ENCODE measurements at places on chromosomes 1 and 21.
A peak's percentile ranks its signal among the peaks of the same experiment; 100 is the strongest.

DNA sequence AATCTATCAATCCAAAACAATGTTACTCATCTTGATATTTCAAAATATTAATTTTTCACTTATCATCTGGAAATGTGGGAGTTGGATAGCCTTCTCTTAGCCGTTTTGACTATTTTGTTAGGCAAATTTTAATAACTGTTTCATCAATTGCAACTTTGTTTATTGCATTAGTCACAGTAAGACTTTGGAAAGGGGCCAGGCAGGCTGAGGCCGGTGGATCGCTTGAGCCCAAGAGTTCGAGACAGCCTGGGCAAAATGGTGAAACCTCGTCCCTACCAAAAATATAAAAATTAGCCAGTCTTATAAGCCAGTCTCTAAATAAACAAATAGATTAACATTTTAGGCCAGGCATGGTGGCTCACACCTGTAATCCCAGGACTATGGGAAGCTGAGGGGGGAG, 113.0 kb upstream of the NR5A2 start:
- no peak for DNase-seq

- DNase-seq, result no peak
These were observed 100.9 kb downstream of the XCL2 start for GRCh38 chr1:168442931-168443330.

- peak; percentile 82 for DNase-seq
These were observed 56.8 kb upstream of the PRDX6 start for GRCh38 chr1:173420330-173420806.

GRCh38 chr1:172674831-172675613, 16.1 kb downstream of the FASLG start:
- no peak for DNase-seq

DNA sequence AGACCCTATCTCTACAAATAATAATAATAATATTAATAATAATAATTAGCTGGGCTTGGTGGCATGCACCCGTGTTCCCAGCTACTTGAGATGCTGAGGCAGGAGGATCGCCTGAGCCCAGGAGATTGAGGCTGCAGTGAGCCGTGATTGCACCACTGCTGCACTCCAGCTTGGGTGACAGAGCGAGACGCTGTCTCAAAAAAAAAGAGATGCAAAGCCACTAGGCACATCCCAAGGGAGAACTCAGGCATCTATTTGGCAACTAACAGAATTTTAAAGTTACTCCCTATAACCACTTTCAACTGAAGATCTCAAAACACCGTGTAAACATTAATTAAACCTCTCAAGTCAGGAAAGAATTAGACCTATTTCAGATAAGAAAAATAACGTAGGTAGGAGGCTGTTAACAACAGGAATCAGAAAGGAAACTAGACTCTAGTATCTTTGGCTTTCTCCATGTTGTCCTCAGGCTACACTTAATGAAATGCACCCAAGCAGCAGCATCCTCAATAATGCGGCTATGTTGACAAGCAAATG, 3.7 kb downstream of the RNF19B start:
- peak; percentile 37 for DNase-seq

- no peak for DNase-seq
These were observed 8.1 kb upstream of the GADD45A start for GRCh38 chr1:67676946-67677345.

DNA sequence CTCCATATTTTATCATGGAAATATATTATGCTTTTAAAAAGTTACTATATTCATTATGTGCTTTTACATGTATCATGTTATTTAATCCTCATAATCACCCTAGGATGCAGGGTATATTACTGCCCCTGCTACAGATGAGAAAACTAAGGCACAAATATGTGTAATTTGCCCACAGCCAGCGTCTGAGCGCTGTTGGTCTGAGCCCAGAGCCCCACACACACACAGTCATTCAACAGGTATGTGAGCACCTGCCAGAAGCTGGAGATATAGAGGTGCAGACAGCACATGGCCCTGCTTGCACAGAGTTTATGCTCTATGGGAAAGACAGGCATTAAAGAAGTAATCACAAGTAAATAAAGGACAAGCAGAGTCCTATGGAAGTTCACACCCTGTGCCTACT, 49.8 kb upstream of the SEC16B start:
- no peak for DNase-seq

- no peak for DNase-seq
These were observed 43.5 kb downstream of the MORN1 start for GRCh38 chr1:2347896-2348295.

- DNase-seq, result no peak
These were observed 69.4 kb downstream of the PLPP3 start for GRCh38 chr1:56509713-56510641.

DNA sequence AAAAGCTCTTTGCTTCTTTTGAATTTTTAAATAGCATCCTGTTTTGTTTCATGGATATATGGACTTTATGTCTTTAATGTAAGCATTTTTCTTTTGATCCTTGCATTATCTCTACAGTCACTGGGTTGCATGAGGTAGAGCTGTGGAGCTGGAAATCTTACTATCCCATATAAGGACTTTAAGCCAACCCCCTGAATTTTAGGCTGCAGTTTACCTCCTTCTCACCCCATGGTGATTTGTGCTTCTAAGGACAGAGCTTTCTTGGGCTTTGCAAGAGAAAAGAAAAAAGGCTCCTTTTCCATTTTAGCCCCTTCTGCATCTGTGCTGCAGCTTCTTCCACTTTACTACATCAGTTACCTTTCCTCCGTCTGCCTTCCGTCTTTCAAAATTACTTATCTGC, 373.8 kb downstream of the HHAT start:
- DNase-seq, result no peak

DNA sequence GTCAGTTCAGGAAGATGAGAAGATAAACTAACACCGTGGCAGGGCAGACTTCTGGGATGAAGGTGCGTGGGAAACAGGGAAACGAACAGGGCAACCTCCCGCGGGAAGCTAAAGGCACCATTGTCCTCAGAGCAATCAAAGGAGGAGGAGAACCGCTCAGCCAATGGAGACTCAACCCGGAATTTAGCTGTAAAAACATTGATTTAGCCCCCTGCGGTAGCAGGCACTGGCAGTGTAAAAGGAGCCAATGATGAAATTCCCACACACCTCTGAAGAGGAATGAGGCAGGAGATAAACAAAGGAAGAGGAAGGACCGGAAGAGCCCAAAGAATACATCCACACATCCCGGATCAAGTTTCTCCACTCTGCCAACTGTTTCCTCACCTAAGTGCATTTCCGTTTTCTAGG, 19.5 kb downstream of the HLCS start:
- no peak for DNase-seq

DNA sequence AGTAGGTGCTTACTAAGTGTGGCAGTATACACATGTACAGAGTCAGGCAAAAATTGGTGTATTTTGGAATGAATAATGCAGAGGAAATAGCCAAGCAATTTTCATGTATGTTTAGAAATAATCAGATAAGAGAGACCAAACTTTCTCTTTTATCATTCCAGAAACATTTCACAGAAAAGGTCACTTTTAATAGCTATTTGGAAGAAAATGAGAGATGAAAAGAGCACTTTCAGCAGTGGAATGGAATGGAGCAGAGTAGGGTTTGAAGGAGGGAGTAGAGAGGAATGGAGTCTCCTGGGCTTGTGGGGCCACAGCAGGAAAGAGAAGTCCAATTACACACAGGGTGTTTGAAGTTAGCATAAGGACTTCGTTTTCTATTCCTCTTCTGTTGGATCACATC, 48.8 kb upstream of the GJA5 start:
- DNase-seq, result no peak

DNA sequence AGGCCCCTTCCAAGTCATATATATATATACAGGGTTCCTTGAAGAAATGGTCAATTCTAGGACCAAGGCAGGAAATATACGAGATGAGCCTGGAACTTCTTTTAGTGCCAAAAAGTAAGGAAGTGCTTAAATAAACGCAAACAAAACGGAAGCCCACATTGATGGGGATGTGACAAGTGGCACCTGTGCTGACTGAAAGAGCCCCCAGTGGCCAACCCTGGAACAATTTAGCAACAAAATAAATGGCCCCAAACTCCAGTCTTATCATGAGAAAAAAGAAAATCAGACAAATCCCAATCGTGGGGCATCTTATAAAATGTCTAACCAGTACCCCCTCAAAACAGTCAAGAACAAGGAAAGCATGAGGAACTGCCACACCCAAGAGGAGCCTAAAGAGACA, 17.7 kb downstream of the PLA2G5 start:
- no peak for DNase-seq

- no peak for DNase-seq
These were observed 511.6 kb downstream of the KIF26B start for GRCh38 chr1:245666412-245666811.

DNA sequence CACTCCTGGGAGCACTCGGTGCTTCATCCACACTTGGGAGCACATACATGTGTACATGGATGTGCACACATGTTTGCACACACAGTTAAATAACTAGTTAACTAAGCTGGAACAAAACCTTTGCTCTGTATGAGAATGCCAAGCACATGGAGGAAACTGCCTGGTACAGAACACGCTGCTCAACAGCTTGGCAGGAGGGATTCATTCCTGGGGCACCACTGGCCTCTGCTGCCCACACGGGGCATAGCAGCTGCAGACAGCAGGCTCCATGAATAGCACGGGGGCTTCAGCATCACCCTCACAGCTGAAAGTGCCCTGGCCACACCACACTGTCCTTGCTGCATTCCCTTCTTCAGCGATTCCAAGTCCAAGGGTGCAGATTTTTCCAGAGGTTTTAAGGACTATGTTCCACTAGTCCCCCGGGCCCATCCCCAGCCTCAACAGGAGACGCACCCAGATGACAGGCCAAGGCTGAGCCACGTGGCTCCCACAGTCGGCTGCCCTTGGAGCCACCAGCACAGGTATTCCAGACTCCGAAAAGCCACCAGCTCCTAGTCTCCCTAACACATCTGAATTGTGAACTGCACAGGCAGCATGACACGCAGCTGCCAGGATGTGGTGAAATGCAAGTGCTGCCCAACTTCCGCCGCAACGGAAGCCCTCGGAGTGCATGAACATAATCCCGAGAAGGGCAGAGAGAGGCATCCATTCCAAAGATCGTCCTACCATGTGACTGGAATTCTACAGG, 16.9 kb downstream of the NPHP4 start:
- no peak for DNase-seq

DNA sequence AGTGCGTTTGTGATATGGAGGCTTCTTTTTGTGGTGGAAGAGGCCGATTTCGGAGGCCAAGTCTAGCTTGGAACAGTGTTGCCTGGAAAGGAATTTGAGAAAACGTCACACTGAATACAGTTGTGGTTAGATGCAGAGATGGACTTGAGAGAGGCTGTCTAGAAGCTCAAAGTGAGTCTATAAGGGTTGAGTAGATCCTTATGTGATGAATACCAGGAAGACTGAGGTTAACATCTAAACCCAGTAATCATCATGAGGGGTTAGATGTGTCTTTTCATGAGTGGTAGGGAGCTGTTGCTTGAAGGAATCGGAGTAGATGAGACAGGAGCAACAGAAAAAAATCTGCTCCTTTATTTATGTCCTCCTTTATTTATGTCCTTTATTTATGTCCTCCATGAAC, 114.6 kb upstream of the IVNS1ABP start:
- no peak for DNase-seq

- no peak for DNase-seq
These were observed 2.4 kb upstream of the RNU5D-1 start for GRCh38 chr1:44733365-44733764.

DNA sequence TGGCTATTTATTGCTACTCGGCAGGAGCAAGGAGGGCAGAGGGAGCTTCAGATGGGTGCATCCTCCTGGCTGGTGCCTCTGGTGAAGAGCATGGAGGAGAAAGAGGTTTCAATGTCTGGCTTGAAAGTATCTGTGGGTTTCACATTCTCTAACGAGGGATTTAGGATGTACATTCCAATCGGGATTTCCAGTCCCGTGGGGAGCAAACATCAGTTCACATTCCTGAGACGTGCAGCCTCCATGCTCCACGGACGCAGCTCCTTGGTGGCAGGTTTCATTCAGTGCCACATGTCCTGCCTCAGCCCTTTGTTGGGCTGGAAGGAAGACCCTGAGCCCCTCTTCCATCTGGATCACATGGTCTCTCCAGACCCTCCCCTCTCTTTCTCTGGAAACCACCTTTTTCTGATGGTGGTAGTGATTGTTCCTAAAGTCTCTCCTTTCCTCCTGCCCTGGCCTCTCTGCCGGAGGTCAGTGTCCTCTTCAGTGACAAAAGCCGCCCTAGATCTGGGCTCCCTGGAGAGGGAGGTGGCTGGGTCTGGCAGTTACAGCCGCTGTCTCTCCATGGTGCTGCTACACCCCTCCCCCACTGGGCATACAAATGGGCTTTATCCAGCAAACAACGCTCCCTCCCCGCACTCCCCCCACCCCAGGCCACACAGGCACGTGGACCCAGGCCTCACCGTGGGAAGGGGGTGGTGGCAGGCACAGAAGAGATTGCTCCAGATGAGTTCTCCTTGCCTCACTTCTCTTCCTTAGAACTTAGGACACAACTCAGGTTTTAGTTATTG, 826 bp upstream of the CA14 start:
- DNase-seq, result no peak

- DNase-seq, result no peak
These were observed 38.9 kb downstream of the MORN1 start for GRCh38 chr1:2352341-2352896.

DNA sequence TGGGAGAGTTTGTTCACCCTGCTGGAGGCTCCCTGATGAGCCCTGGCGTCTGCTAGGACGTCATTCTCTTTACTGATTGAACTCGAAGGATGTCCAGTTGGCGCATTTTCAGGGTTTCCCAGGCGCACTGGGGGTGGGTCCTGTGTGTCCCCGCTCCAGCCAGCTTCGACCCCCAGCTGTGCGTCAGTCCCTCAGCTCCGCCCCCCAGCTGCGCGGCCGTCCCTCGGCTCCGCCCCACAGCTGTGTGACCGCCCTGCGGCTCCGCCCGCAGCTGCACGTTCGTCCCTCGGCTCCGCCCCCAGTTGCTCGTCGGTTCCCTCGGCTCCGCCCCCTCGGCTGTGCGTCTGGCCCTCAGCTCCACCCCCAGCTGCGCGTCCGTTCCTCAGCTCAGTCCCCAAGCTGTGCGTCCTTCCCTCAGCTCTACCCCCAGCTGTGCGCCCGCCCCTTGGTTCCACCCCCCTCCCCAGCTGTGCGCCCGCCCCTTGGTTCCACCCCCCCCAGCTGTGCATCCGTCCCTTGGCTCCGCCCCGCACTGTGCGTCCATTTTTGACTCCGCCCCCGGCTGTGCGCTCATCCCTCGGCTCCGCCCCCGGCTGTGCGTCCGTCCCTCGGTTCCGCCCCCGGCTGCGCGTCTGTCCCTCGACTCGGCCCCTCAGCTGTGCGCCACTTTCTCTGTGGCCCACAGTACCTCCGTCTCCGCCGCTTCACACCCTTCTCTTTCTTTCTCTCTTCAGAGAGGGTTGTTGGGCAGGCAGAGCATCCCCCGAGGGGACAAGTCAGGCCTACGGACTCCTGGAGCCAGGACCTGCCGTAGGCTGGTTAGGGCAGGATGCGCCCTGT, 61.3 kb downstream of the FAAP20 start:
- DNase-seq, result no peak

- no peak for DNase-seq
These were observed 48.1 kb downstream of the TENT5C start for GRCh38 chr1:117653732-117654492.

Data from NCI-H2107 (cell line).